Osteoblast (primary cell): ENCODE measurements at places on chromosomes 4 and X. TPM values are rescaled to one million over a fixed set of nuclear protein-coding genes. Genes with fewer than 3 reads are reported as not detected.

DNA sequence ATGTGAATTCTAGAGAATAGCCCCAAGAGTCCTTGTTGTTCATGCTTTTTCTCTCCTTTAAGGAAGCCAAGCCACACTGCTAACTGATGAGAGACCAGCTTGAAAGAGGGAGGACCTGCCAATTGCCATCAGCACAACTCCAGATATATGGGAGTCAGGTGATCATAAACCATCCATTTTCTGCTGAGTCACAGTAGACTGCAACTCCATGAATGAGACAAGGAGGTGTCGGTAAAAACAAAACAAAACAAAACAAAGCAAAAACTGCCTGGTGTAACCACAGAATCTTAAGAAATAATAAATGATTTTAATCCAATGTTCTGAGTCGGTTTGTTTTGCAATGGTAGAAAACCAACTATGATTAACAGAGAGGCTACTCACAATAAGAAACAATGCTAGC lies 837.3 kb downstream of the PCDH7 start:
- DNase-seq: no peak
- H3K27me3 ChIP-seq: no peaks in the 10 kb centered on the region
- no peak overlapping the region for H3K4me3 ChIP-seq

- H3K27ac ChIP-seq: no peak overlapping the region
- no peaks in the 10 kb centered on the region for H3K36me3 ChIP-seq
- no peak for DNase-seq
- H3K4me1 ChIP-seq: peaks cover 4% of the 10 kb centered on the region
Measured at GRCh38 chr4:6951880-6952381, 42.3 kb downstream of the TBC1D14 start.

PAGE2 gene
- not detected in 2 replicates for total RNA-seq

DNA sequence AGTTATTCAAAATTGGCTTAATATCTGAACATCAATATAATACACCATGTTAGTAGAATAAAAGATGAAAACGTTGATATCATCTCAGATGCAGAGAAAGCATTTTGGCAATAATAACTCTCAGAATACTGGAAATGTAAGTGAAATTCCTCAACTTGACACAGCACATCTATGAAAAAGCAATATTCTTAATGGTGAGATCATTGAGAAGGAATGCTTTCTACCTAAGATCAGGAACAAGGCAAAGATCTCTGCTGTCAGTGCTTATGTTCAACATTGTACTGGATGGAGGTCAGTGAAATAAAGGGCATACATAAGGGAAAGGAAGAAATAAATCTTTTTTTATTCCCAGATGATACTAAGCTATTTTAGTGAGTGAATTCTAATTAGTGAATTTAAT lies 40.6 kb downstream of the MRPL1 start:
- no peak overlapping the region for H3K4me3 ChIP-seq
- H3K36me3 ChIP-seq: no peaks in the 10 kb centered on the region
- DNase-seq: no peak
- H3K27ac ChIP-seq: no peak overlapping the region

SOX3 gene
- not detected in 2 replicates for total RNA-seq

DNA sequence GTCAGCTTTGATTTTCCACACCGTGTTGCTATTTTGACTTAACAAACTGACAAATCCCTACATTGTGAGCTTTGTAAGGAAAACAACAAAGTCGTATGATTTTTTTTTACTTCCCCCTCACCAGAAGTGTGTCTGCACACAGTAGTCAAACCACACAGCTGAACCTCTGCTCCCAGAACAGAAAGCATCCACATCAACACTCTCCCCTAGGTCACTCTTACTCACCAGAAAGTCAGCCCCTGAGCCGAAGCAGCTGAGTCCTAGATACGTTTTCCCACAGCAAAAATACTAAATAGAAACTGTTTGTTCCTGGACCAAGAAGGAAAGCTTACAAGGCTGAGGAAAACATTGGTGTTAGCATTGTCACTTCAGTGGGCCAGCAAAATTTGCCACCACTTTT lies 305.7 kb downstream of the DHX15 start:
- H3K4me3 ChIP-seq: no peak overlapping the region
- no peak overlapping the region for H3K27ac ChIP-seq
- no peaks in the 10 kb centered on the region for H3K36me3 ChIP-seq
- H3K4me1 ChIP-seq: peaks cover 17% of the 10 kb centered on the region
- DNase-seq: peak; percentile 73
- no peaks in the 10 kb centered on the region for H3K27me3 ChIP-seq

MAGEA2 gene
- not detected in 2 replicates for total RNA-seq

DNA sequence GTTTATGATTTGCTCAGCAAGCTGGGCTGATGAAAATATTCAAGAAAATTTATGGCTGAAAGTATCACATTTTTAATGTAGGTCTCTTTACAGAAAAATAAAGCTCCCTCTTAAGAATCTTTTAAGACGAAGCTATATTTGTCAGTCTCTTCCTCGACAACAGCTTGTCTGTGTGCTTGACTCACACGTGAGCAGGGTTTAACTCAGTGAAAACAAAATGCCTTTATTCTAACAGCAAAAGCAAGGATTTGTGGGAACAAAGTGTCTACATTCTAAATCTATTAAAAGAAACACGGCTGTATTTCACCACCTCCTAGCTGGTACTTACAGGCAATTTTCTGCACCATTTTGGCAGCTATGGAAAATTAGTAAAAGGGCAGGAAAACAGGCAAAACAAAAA lies 75.5 kb downstream of the NYX start:
- no peak overlapping the region for H3K27ac ChIP-seq
- no peak for DNase-seq
- H3K36me3 ChIP-seq: no peaks in the 10 kb centered on the region
- peaks cover 17% of the 10 kb centered on the region for H3K4me1 ChIP-seq

GRCh38 chrX:137565318-137565904 lies 516 bp upstream of the ZIC3 start:
- H3K27ac ChIP-seq: no peak overlapping the region
- peaks cover 21% of the 10 kb centered on the region for H3K27me3 ChIP-seq
- peak overlapping the region; percentile 25 for H3K4me3 ChIP-seq
- no peaks in the 10 kb centered on the region for H3K36me3 ChIP-seq
- no peaks in the 10 kb centered on the region for H3K4me1 ChIP-seq

DNA sequence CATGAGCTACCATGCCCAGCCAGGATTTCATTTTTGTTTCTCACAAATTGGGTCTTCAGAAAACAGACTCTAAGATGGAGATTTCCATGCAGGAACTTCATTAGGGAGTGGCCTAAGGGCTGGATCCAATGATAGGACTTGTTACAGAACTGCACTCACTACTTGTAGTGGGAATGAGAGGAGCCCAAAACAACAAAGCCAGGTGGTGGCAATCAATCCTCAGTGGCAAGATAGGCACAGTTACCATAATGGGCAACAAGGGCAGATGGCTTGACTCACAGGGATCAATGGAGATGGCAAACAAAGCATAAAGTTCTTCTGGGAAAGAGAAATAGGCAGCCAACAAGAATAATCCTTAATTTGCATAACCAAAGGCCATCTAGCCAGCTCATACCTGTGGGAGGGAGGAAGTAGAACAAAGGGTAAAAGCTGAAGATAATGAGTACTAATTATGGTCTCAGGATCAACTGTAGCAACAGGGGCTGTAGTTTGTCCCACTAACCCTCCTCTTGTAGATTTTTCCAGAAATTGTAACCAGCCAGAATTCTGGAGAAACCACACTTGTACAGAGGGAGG lies 72.8 kb upstream of the MAPK10 start:
- H3K4me1 ChIP-seq: no peaks in the 10 kb centered on the region
- no peak overlapping the region for H3K27ac ChIP-seq
- H3K4me3 ChIP-seq: no peak overlapping the region
- no peaks in the 10 kb centered on the region for H3K36me3 ChIP-seq
- DNase-seq: no peak

GRCh38 chrX:48787505-48788443 lies 1.4 kb downstream of the GATA1 start:
- no peaks in the 10 kb centered on the region for H3K36me3 ChIP-seq
- H3K27me3 ChIP-seq: no peaks in the 10 kb centered on the region
- H3K27ac ChIP-seq: no peak overlapping the region
- no peak overlapping the region for H3K4me3 ChIP-seq

SPANXN3 gene
- total RNA-seq: not detected in 2 replicates

DNA sequence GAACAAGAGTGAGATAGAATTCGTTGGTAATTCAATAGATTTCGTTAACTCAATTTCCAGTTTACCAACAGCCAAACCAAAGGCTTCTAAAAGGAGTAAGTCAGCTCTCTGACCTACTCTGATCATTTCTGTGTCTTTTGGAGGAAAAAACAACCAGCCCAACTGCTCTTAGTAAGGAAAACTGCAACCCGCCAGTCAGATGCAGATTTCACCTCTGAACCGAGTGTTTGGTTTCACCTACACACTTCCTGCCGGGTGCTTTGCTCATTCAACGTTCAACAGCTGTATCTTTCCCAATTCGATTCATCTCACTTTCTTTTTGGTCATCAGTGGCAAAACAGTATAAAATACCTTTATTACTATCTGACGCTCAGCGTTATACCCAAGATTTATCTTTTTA lies 24.5 kb downstream of the TMSB4X start:
- no peak overlapping the region for H3K27ac ChIP-seq
- H3K27me3 ChIP-seq: no peaks in the 10 kb centered on the region
- no peak for DNase-seq

HDX gene
- total RNA-seq: 5.1 and 5.3 TPM in 2 replicates

GRCh38 chr4:143555676-143556075 lies 42.2 kb downstream of the SMARCA5 start:
- no peaks in the 10 kb centered on the region for H3K27me3 ChIP-seq
- no peak overlapping the region for H3K4me3 ChIP-seq
- no peak for DNase-seq

DNA sequence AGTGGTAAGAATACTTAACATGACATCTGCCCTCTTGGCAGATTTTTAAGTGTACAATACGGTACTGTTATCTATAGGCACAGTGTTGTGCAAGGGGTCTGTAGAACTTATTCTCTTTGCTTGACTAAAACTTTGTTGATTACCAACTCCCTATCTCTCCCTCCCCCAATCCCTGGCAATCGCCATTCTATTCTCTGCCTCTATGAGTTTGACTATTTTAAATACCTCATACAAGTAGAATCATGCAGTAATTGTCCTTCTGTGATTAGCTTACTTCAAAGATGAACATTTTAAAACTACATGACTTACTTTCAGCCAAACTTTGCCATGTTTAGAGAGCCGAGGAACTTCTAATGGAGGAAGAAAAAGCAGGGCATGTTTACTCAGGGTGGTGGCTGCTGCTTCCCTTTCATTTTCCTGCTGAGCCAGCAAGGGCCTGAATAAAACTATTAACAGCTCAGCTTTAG lies 62.4 kb downstream of the APOO start:
- no peaks in the 10 kb centered on the region for H3K36me3 ChIP-seq
- no peaks in the 10 kb centered on the region for H3K4me1 ChIP-seq
- no peak for DNase-seq
- H3K4me3 ChIP-seq: no peak overlapping the region

- DNase-seq: no peak
- no peaks in the 10 kb centered on the region for H3K36me3 ChIP-seq
- no peaks in the 10 kb centered on the region for H3K4me1 ChIP-seq
- no peaks in the 10 kb centered on the region for H3K27me3 ChIP-seq
- H3K4me3 ChIP-seq: no peak overlapping the region
Measured at GRCh38 chrX:87160435-87161010, 357.1 kb upstream of the KLHL4 start.

- no peak overlapping the region for H3K4me3 ChIP-seq
- H3K27me3 ChIP-seq: no peaks in the 10 kb centered on the region
- H3K4me1 ChIP-seq: no peaks in the 10 kb centered on the region
Measured at GRCh38 chr4:26157541-26157940, 163.3 kb upstream of the RBPJ start.

ZNF185 gene
- 1.1 and 1.2 TPM in 2 replicates for total RNA-seq
